ENCODE measurements at places on chromosomes 6 and 20.

DNA sequence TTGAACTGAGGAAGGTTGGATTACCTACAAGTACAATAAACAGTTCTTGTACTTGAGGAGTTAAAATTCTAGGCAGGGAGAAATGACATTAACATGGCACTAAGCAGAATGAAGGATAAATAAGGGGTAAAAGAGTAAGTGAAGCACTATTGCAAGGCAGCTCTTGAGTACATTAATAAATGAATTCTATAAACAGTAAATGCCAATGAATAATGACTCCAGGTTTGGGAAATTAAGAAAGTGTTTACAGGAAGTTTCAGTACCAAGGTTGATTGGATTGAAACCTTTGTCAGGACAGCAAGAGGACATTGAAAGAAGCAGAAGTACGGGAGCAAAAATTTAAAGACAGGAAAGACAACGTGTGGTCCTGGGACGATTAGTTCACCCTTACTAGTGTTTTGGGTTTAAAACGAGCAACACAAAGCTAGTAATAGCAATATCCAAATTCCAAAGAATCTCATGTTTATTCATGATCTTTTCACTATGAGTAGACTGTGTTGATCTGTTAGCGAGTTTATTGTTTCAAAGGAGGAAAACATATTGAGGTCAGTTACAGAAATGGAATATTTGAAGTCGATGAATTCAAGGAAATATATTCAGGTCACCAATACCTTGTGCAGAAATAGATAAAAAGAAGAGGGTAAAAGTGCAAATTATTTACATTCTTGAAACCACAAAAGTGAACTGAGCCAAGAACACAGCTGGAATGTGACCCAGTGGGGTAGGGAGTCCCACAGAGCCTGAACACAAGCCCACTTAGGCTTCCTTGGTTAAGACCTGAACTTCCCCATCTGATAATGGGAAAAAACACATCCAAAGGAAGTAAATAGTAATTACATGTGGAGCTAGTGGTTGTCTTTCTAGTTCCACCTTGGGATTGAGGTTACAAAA, 80.8 kb downstream of the MKKS start:
- DNase-seq = no peak

- no peak for DNase-seq
Measured at GRCh38 chr20:6909608-6910007, 142.1 kb downstream of the BMP2 start.

DNA sequence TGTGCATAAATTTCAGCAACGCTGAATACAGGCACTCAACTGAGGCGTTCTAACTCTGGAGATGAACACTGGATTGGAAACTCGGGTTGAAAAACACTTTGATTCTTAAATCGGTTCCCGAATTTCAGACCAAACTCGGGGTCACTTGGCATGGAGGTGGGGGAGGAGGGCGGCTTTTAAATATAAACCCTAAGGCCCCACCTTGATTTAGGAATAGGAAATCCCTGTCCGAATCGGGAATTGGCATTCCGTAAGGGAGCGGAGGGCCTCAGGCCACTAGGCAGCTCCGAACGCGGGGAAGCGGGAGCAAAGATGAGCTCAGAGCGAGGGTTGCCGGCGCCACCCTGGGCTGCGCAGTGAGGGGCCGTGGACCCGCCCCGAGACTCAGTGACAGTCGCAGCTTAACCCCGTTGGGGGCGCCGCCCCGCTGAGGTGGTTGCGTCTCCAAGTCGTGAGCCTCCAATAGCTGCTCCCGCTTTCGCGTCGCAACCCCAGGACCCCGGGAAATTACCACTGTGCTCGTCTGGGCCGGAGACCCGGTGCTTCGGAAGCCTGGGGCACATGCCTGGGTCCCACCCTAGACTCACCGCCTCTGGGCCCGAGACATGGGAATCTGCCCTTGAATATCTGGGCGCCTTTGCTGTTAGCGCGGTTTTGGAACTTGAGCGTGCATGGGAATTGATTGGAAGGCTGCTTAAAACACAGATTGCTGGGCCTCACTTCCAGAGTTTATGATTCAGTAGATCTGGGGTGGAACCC, 4.6 kb upstream of the SIM1 start:
- no peak for DNase-seq

DNA sequence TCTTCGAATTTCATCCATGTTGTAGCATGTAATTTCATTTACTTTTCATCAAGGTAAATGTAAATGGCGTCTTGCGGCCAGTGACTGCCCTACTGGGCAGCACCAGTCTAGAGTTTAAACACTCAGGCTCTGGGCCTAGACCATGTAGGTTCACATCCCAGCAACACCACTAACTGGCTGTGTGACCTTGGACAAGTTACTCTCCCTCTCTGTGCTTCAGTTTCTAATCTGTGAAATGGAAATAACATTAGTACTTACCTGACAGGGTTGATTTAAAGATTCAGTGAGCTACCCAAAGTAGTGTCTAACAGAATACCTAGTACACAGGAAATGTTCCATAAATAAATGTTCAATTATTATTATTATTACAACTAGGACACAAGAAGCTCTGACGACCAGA, 29.3 kb downstream of the PDRG1 start:
- no peak for DNase-seq

GRCh38 chr6:151698931-151699700, 108.4 kb upstream of the ESR1 start:
- no peak for DNase-seq

GRCh38 chr6:116512111-116512559, 696 bp downstream of the CALHM5 start:
- DNase-seq = no peak

DNA sequence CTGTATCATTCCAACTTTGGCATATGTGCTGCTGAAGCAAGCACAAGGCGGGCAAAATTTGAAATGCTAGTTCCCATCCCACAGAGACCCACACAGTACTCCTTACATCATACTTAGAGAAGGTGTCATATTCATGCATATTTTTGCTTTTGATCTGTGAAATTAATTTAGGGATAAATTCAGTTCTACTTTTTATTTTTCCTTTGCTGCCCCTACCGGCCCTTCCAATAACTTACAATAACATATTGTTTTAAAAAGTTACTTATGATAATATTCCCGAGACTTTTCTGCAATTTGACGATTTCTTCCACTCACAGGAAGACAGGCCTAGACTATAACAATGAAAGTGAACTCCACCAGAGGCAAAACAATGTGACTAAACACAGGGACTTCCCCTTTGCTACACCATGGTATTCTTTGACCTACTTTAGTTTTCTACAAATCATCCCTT, 35.0 kb downstream of the SESN1 start:
- DNase-seq = no peak

- DNase-seq = no peak
Measured at GRCh38 chr6:100350139-100350538, 114.6 kb downstream of the SIM1 start.

DNA sequence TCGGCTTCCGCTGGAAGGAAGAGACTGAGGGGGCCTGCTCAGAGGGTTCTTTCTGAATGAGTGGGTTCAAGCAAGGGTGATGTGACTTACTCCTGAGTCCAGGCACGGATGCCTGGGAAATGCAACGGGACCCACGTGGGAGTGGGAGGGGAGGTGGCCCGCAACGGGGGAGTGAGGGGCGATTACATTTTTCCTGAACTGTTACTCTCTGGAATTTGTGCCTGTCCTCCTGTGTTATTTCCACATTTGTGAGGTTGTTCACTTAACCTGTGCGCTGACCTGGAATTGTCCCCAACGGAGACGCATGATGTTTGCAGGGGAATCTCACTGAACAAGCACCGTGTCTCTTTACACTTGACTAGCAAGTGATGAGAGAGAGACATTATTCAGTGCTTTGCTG, 209.4 kb downstream of the CDH4 start:
- DNase-seq = no peak

GRCh38 chr6:41547799-41548097, 1.6 kb downstream of the FOXP4 start:
- no peak for DNase-seq

DNA sequence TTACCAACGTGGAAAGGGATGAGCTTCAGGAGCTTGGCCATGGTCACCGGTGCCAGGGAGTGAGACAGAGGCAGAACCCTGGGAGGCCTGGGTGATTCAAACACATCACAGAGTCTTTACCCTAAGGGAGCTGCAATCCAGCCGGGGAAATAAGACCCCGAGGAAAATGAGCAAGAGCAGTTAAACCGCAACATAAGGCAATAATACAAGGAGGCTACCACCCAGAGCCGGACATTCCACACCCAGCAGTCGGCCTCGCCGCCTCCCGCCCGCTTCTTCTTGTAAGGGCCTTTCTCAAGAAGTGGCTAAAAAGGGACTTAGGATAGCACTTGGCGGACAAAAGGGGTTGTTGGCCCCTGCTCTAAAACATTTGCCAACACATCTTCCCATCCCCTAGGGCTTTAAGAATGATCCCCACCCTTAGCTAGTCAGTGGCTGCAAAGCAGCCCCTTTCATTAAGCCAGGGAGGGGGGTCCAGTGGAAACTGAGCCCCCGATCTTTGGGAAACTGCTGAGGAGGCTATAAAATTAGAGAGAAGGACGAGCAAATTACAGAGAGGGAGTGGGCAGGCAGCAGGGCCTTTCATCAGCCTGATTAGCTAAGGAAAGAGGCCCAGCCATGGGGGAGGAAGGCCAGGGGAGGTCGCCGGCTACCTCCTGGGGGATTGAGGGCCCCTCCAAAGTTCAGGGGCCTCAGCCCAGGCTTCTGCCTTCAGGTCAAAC, 34.3 kb downstream of the SNX5 start:
- no peak for DNase-seq

- no peak for DNase-seq
Measured at GRCh38 chr6:111845441-111845871, 27.8 kb downstream of the FYN start.

- DNase-seq = no peak
Measured at GRCh38 chr20:16615199-16615598, 42.0 kb upstream of the KIF16B start.

DNA sequence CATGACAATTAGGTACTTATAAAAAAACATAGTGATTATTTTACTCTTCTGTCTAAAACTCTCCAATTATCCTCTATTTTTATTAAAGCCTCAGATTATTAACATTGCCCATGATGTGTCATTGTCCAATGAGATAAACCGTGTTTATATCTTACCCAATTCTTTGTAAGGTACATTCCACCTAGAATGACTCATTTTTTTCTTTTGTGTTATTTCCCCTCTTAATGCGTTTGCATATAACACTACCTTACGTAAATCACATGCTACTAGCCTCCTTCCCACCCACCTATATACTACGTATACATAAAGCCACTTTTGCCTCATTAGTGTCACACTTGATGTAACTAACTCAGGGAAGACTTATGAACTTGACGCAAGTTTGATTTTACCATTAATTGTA, 336.3 kb upstream of the PTCHD4 start:
- DNase-seq = no peak

DNA sequence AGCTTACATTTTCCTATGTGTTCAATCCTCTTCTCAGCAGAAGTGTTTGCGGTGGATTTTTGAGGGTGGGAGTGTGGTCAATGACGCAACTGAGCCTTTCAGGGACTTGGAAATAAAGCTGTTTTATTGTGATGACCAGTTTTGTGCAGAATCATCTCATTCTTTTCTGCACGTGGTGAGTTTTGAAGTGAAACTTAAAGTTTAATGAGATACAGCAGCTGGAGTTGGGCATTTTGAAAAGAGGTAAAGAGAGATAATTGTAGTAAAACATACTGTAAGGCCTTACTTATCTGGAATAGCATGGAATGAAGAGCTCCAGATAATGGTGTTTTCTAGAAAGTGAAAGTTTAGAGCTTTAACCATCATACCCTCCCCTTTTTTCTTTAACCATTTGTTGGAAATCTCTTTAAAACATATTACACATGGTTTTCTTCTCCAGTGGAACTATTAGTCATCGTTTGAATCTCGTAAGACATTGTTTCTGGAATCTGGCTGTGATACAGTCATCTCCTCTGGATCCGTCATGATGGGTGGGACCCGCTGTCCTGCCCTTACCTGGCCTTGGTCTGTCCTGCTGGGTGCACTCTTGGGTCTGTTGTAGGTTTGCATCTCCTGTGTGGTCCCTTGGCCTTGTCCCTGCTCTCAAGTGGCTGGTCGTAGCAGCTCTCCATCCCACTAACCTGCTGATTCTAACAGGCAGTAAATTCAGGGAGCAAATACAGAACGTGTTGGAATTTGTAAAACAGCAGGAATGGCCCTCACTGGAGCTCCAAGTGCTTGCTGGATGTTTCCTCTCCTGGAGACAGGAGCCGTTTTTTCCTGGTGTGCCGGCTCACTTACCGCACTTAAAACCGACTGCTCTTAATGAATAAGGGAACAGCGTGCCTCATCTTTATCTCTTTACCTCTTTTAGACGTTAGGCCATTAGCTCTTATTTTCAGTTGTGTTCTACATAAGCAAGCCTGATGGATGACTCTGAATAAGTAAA, 29.8 kb downstream of the UST start:
- DNase-seq = no peak

GRCh38 chr6:46156701-46157100, 14.1 kb downstream of the ENPP5 start:
- no peak for DNase-seq

DNA sequence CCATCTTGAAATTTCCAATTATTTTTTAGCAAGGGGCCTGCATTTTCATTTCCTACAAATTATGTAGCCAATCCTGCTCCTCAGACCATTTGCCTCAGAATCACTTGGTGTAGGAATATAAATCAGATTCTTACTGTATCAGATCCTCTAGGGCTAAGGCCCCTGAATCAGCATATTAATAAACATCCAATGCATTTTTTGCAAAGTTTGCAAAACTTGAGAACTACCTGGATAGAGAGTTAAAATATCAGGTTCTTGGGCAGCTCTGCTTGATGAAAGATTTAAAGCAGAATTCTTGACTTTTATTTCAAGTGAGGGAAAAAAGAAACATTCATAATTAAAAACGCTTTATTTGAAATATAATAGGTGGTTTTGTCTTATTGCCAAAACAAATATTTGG, 82.2 kb upstream of the MAN1A1 start:
- DNase-seq = no peak

DNA sequence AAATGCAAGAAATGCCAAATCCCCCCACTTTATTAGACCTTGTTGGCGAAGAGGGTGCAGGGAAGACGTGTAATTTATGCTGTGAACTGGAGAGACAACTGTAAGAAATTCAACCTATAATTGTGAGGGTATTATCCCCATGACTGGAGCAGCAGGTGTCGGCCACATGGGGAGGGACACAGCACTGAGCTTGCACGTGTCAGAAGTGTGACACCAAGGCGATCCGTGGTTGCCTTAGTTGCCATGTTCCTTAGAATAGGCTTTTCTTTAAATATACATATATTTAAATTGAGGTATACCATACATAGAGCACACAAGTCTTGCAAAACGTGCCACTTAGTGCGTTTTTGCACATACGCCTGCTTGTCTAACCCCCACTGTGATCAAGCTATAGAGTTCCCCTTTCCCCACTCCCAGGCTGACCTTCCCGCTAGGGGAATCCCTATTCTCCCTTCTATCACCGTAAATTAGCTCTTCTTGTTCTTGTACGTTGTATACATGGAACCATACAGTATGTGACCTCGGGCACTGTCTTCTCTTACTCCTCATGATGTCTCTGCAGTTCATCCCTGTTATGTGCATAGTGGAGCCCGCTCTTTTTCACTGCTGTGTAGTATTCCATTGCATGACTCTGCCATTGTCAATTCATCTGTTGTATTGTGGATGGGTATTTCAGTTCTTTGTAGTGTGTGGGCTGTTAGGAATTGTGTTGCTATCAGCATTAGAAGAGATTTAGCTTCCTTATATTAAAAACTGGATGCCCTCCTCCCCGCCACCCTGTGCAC, 81.6 kb upstream of the PMEPA1 start:
- DNase-seq = no peak

- no peak for DNase-seq
Measured at GRCh38 chr20:51003753-51004152, 19.2 kb downstream of the KCNG1 start.
